ENCODE measurements at places on chromosomes 1 and 21.
A peak's percentile ranks its signal among the peaks of the same experiment; 100 is the strongest.

DNA sequence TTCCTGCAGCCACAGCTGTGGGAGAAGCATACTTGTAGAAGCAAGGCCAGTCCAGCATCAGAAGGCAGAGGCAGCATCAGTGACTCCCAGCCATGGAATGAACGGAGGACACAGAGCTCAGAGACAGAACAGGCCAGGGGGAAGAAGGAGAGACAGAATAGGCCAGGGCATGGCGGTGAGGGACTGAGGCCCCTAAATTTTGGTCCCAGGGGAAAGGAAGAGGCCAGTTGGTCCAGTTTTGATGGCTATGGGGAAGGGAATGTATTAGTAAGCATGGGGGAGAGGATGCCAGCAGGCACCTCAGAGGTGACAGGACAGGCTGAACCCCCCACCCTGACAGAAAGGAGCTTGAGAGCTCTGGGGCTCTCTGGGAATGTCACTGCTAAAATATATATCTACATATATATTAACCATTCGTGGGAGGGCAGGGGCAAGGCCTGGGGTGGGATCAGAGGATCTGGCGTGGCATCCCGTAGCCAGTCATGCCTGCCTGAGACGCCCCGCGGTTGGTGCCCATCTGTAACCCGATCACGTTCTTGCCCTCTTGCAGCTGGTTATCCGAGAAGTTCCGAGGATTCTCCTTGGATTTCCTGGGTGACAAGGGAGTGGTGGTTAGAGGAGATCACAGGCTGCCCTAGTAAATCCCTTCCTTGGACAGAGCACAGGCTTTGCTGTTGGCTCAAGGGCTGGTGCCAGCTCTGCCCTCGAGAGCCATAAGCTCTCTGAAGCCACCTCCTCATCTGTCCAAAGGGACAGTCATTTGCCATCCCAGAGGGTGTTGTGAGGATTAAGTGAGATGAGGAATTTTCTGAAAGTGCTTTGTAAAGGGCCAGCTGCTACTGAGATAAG is 6.7 kb downstream of the TAGLN2 start:
- DNase-seq, result no peak

DNA sequence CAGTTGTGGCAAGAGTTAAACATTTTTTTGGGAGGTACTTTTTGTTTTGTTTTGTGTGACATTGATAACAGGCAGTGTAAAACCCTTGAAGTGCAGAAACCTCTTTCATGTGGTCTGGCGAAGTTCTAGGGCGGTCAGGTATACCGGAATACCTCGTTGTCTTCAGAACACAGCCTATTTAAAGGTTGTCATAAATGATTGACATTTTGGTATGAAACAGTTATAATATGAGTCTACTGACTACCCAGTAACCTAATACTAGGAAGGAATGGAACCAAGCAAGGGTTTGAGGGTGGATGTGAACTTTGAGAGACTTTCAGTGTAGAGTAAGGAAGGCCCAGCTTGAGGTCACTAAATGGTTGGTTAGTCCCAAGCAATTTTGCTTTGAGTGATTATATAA is 40.5 kb downstream of the PATJ start:
- peak; percentile 55 for DNase-seq

GRCh38 chr1:192887426-192887825 is 78.6 kb downstream of the RGS2 start:
- no peak for DNase-seq

- no peak for DNase-seq
Observed at GRCh38 chr1:198549866-198550265, 9.4 kb upstream of the ATP6V1G3 start.

- DNase-seq, result no peak
Observed at GRCh38 chr1:81584398-81584797, 216.3 kb upstream of the ADGRL2 start.

DNA sequence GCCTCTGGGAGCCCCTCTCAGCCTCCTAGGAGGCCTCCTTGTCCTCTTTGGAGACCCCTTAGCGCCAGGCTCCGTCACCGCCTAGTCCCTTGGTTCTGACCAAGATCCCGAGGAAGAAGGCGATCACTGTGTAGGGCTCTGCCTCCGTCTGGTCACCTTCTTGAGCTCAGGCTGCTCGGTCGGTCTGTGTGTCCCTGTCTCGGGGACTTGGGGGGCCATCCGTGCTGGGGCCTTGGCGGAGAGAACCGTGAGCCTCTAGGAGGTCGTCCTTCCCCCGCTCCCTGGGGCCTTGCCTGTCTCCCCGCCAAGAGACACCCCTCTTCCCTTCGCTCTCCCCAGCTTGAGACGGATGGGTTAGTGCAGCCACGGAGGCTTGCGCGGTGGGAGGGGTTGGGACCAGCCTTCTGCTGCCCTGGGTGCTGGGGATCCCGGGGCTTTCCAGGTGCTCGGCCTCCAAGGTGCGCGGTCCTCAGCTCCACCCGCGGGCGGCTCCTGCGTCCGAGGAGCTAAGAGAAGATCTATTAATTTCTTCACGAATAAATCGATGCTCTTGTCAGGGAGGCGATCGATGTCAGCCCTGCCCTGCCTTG is 701 bp upstream of the INSRR start:
- no peak for DNase-seq

DNA sequence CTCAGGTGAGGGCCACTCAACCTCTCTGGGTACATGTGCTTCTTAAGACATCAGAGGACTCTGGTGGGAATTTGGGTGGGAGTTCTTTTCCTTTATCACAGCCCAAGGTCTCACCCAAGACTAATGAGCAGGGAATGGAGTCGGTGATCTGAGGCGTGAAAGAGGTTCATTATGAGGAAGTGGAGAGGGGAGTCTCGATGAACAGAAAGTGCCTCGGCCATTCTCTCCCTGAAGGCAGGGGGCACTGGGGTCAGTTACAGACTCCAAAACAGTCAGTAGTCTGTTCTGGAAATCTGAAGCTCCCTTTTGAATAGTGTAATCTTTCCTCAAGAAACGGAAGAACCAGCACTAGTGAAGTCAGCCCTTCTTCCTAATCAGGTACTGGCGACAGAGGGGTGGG is 36.2 kb downstream of the HSD3B2 start:
- no peak for DNase-seq
